ENCODE measurements at places on chromosomes 4 and X.
A peak's percentile ranks its signal among the peaks of the same experiment; 100 is the strongest.

- no peak for DNase-seq
Measured at GRCh38 chr4:26782168-26782829, 78.3 kb upstream of the STIM2 start.

DNA sequence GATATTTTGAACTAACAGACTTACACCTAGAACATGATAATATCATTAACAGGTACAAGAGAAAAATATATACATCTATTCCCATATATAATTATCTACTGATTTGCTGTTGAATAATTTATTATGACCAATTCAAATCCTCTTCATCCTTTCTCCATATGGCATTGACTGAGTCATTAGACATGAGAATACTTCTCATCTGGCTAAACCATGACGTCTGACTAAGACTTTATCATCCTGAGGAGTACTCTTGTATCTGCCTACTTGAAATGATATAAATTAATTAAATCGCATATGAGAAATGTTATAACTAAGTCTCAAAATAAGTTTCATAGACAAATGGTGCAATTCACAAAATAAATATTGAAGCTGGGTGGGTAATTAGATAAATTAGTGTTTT is 67.4 kb downstream of the EMCN start:
- no peak for DNase-seq

DNA sequence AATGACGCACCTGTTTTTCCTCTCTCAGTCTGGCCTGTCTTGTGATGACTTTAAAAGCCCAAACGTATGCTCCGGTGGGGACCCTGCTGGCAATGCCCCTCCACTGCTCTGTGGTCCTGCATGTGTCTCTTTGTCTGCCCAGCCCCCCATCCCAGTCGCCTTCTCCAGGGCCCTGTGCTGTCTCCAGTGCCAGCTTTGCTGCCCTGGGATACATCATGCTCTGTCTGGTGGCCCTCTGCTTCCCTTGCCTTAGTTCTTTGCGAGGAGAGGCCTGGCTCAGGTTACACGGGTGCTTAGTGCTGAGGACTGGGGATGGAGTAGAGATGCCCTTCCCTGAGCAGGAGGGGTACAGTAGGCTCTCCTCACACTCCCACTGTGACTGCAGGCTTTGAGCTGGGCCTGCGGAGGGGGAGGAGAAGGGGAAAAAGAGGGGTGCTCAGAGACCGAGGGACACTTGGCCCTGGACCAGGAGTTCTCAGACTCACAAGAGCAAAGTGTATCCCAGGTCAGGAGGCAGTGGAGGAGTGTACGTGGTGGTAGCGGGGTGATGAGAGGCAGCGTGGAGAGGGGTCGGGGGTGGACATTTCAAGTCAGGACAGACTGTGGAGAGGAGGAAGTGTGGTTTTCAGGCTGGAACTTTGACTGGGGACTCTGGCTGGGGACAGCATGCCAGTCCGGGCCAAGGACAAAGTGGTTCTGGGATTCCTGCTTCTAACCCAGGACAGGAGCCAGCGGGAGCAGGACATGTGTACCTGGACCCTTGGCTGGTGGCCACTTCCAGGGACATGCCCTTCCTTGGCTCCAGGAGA is 2.8 kb downstream of the APLN start:
- no peak for DNase-seq

DNA sequence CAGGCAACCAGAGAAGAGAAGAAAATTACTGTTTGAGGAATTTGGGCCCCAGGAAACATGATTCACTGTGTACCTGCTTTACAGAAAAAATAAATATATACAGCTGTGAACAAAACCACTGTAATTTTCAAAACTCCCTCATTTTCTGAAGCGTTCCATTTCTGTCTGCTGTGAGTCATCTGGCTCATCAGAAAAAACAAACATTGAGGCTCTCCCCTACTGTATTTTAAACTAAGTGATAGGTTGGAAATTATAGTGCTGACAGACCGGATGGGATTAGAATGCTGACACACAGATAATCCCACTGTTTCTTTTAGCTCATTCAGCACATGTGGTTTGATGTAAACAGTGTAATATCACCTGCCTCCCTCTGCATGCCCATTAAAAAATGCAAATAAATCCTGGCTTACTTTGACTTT is 847.0 kb downstream of the TRIML1 start:
- DNase-seq: no peak

GRCh38 chr4:65646136-65646535 is 24.2 kb downstream of the EPHA5 start:
- no peak for DNase-seq

- peak; percentile 13 for DNase-seq
Measured at GRCh38 chrX:14032406-14032805, 2.7 kb upstream of the GEMIN8 start.

DNA sequence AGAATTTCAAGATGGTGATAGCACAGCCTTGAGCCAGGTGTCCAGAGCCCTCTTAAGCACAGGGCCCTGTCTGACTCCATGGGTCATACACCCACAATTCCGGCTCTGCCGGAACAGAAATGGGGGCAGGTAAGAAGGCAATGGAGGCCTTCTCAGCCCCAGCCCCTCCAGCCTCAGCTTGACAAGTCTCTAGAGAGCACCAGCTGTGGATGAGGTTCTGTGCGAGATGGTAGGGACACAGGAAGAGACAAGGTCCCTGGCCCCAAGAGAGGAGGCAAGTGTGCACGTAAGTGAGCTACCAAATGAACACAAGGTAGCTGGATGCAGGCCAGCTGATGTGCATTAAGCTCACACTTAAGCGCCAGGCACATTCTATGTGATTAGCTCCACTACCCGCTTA is 2.4 kb upstream of the PRRG3 start:
- no peak for DNase-seq
